CD8-positive, alpha-beta memory T cell (primary cell): ENCODE measurements at places on chromosomes 3 and 15. TPM values are rescaled to one million over a fixed set of nuclear protein-coding genes. Genes with fewer than 3 reads are reported as not detected.

The SRGAP3 gene
- 2.1 TPM for polyA plus RNA-seq

The PLA2G4E gene
- polyA plus RNA-seq = not detected

The SLC12A1 gene
- polyA plus RNA-seq = not detected

The CCDC9B gene
- 0.08 TPM for polyA plus RNA-seq

The TICRR gene
- polyA plus RNA-seq = not detected

The IMPG2 gene
- not detected for polyA plus RNA-seq

The SORD gene
- 7.8 TPM for polyA plus RNA-seq

The CACNA2D2 gene
- polyA plus RNA-seq = 2.6 TPM

The SLC2A2 gene
- polyA plus RNA-seq = not detected

The HTR3E gene
- not detected for polyA plus RNA-seq

The CYP1A2 gene
- polyA plus RNA-seq = not detected

The KLHL6 gene
- 9.1 TPM for polyA plus RNA-seq

The ACOX2 gene
- not detected for polyA plus RNA-seq

The MOBP gene
- not detected for polyA plus RNA-seq

The DLEC1 gene
- 0.56 TPM for polyA plus RNA-seq

The ASB14 gene
- polyA plus RNA-seq = 0.24 TPM

The RTP4 gene
- polyA plus RNA-seq = 12.9 TPM

The GHSR gene
- polyA plus RNA-seq = not detected

The C15orf62 gene
- 0.79 TPM for polyA plus RNA-seq

The GP9 gene
- not detected for polyA plus RNA-seq

The LDHAL6B gene
- not detected for polyA plus RNA-seq

The SAMMSON gene
- polyA plus RNA-seq = not detected

The P2RY13 gene
- not detected for polyA plus RNA-seq

The ADCY5 gene
- 0.02 TPM for polyA plus RNA-seq

The SLC7A14 gene
- polyA plus RNA-seq = not detected

The GOLGA8T gene
- not detected for polyA plus RNA-seq

The P2RY14 gene
- polyA plus RNA-seq = 4.3 TPM

The SYNPR gene
- polyA plus RNA-seq = not detected

The PLOD2 gene
- not detected for polyA plus RNA-seq

The TMEM207 gene
- polyA plus RNA-seq = not detected

The EFHB gene
- not detected for polyA plus RNA-seq

The GATA2 gene
- not detected for polyA plus RNA-seq

The HIGD2B gene
- polyA plus RNA-seq = not detected

The KPNA4 gene
- polyA plus RNA-seq = 10.3 TPM

The POMGNT2 gene
- 10.0 TPM for polyA plus RNA-seq

The SH2D7 gene
- polyA plus RNA-seq = not detected

The ACAA1 gene
- polyA plus RNA-seq = 49.0 TPM

The SLC15A2 gene
- polyA plus RNA-seq = 0.15 TPM

The CYP1A1 gene
- polyA plus RNA-seq = 0.09 TPM

The PRSS50 gene
- polyA plus RNA-seq = 0.13 TPM

The PLA1A gene
- not detected for polyA plus RNA-seq

The APOD gene
- polyA plus RNA-seq = not detected

The CHRD gene
- polyA plus RNA-seq = not detected

The CHRNA5 gene
- polyA plus RNA-seq = 0.89 TPM

The FETUB gene
- not detected for polyA plus RNA-seq

The SRPRB gene
- polyA plus RNA-seq = 60.0 TPM
